ENCODE measurements at places on chromosomes 3 and 15. TPM values are rescaled to one million over a fixed set of nuclear protein-coding genes. Genes with fewer than 3 reads are reported as not detected.

DNA sequence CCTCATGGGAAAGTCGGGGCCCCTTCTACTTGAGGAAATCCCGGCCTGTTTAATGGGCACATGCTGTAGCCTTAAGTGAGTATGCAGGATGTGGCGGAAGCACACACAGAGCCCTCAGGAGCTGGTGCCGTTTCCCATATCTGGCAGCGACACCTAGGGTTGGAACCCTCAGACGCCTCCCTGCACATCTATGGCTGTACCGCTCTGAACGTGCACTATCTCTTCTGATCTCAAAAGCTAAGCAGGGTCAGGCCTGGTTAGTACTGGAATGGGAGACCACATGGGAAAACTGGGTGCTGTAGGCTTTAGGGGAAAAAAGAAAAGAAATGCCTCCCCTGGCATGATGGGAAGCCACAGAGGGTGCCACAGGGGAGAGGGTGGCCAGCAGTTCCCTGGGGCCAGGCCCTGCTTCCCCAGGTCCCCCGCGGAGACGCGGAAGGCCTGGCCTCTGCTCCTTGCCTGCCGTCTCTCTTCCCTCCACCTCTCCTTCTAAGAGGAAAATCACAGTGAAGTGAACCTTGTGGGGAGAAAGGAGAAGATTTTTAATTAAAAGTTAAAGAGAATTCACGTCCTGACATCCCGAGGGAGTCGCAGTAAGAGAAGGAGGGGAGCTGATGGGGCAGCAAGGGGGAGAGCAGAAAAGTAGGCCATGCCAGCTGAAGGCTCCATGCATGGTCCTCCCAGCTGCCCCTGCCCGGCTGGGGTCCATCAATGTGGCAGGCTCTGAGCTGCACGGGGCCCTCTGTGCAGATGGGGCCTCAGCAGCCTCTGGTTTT is 60.5 kb upstream of the TMEM115 start:
- no peak for DNase-seq
- H3K36me3 ChIP-seq: no peaks in the 10 kb centered on the region
- H3K27ac ChIP-seq: no peak overlapping the region
- no peak overlapping the region for H3K4me3 ChIP-seq
- no peaks in the 10 kb centered on the region for H3K27me3 ChIP-seq

DNA sequence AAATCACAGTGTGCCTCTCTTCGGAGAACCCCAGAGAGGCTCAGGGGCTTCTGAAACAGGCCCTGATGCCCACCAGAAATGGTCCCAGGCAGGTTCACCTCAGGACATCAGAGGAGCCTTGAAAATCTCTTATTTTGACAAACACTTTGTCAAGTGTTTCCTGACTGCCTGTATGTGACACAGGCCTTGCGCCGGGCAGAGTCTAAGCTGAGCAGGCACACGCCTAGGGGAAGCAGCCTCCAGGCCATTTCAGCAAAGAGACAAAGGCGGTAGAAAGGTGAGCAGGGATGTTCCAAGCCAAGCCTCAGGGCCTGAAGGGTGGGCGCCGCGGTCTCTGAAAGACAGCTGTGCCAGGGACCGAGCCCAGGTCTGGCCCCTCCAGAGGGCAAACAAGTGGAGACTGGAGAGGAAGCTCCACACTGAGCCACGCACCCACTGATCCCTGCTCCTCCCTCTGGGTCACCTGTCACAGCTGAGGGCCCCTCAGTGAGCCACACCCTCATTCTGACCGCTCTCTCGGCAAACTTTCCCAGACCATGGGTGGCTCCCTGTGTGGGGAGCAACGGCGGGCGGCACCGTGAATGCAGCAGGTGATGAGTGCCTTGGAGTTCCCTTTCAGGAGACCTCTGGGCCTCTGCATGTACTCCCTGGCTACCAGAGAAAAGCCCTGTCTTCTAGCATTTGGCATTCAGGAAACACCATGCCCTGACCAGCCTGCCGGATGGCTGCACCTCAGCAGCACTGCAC is 136.1 kb downstream of the ADAMTS17 start:
- no peak overlapping the region for H3K27ac ChIP-seq
- H3K4me3 ChIP-seq: no peak overlapping the region
- H3K4me1 ChIP-seq: peaks cover 5% of the 10 kb centered on the region
- H3K27me3 ChIP-seq: no peaks in the 10 kb centered on the region

The PCSK6 gene
- 1.9 TPM for total RNA-seq

DNA sequence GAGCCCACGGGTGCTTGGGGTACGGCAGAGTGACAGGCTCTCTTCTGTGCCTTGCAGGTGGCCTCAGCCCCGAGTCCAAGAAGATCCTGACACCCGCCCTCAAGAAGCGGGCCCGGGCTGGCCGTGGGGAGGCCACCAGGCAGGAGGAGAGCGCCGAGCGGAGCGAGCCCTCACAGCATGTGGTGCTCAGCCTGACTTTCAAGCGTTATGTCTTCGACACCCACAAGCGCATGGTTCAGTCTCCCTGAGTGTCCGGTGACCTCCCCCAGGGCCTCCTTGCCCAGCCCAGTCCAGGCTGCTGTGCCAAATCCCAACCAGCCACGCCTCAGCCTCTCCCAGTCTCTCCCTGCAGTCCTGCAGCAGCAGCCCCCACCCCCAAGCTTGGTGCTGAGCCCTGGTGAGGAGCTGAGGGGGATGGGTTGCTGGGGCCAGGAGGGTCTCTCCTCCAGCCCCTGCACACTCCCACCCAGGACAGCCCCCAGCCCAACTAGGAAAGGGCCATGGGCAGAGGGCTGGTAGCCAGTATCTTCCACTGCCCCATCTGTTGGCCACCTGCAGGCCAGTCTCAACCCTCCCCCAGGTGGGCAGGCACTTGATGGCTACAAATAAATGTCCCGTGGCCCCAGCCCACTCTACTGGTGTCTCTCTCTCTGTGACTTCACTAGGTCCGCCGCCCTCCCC is 58.5 kb downstream of the DNAJB8 start:
- no peak overlapping the region for H3K4me3 ChIP-seq
- no peaks in the 10 kb centered on the region for H3K27me3 ChIP-seq
- no peak overlapping the region for H3K27ac ChIP-seq
- no peak for DNase-seq

- no peaks in the 10 kb centered on the region for H3K36me3 ChIP-seq
- DNase-seq: no peak
- H3K4me3 ChIP-seq: no peak overlapping the region
- H3K4me1 ChIP-seq: no peaks in the 10 kb centered on the region
- H3K27me3 ChIP-seq: peaks cover 12% of the 10 kb centered on the region
Observed at GRCh38 chr3:137264071-137264820, 306.5 kb downstream of the IL20RB start.

DNA sequence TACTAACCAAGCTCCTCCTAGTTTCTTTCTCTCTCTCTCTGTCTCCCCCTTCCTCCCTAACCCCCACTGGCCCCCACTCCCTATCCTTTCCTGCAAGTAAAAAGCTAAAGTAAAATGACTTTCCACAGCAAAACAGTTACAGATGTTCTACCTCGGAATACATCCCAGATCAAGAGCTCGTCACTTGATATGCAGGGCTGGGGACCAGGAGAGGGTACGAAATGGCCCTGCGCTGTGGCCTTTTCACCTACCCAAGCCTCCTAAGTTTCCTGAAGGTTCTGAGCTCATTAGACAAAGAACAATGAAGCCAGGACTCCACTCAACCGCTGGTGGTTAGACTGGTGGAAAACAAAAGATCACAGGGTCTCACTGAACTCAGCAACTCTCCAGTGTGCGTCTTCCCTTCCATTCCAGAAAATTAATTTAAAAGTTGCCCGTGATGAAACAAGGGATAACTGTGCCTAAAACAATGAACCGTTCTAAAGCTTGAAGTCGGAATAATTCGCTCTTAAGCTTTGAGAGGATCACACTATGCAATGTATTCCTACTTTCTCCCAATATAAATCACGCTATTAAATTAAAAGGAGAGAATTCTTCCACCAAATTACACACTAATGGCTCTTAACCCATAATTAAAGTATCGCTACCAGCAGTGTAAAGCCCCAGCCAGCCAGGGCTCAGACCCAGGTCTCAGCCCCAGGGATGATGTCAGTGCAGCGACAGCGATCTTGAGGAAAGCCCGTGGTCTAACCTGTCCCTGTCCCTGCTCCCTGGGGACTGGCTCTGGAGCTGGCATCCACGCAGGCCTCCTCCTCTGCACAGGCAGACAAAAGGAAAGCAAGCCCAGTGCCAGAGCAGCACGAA is 5.0 kb downstream of the VGLL4 start:
- peak overlapping the region; percentile 29 for H3K27ac ChIP-seq
- DNase-seq: no peak
- H3K27me3 ChIP-seq: no peaks in the 10 kb centered on the region
- no peaks in the 10 kb centered on the region for H3K36me3 ChIP-seq

The FBXL2 gene
- not detected for total RNA-seq

- H3K4me3 ChIP-seq: no peak overlapping the region
- peaks cover 3% of the 10 kb centered on the region for H3K36me3 ChIP-seq
- H3K27ac ChIP-seq: no peak overlapping the region
- no peaks in the 10 kb centered on the region for H3K27me3 ChIP-seq
- DNase-seq: no peak
Observed at GRCh38 chr3:106088304-106088703, 219.5 kb upstream of the CBLB start.

GRCh38 chr15:45630917-45631691 is 3.7 kb upstream of the SQOR start:
- DNase-seq: no peak
- no peak overlapping the region for H3K4me3 ChIP-seq
- H3K27ac ChIP-seq: no peak overlapping the region
- H3K27me3 ChIP-seq: no peaks in the 10 kb centered on the region
- H3K36me3 ChIP-seq: no peaks in the 10 kb centered on the region

- no peaks in the 10 kb centered on the region for H3K4me1 ChIP-seq
- no peak overlapping the region for H3K4me3 ChIP-seq
- H3K27me3 ChIP-seq: no peaks in the 10 kb centered on the region
- peak overlapping the region; percentile 19 for H3K27ac ChIP-seq
Observed at GRCh38 chr3:48409291-48410201, 20.3 kb downstream of the PLXNB1 start.

GRCh38 chr15:83462953-83463433 is 15.9 kb downstream of the SH3GL3 start:
- peaks cover 13% of the 10 kb centered on the region for H3K27me3 ChIP-seq
- H3K36me3 ChIP-seq: no peaks in the 10 kb centered on the region
- no peak overlapping the region for H3K4me3 ChIP-seq
- no peak overlapping the region for H3K27ac ChIP-seq

The OIP5 gene
- total RNA-seq: not detected

The EFHB gene
- 0.68 TPM for total RNA-seq

The TMEM43 gene
- 45.6 TPM for total RNA-seq

GRCh38 chr3:195690951-195691350 is 29.8 kb upstream of the MUC20 start:
- no peak overlapping the region for H3K27ac ChIP-seq
- DNase-seq: no peak
- H3K4me1 ChIP-seq: peaks cover 6% of the 10 kb centered on the region
- peaks cover 4% of the 10 kb centered on the region for H3K36me3 ChIP-seq
- no peaks in the 10 kb centered on the region for H3K27me3 ChIP-seq

- peaks cover 10% of the 10 kb centered on the region for H3K4me1 ChIP-seq
- no peak for DNase-seq
- H3K27me3 ChIP-seq: peaks cover 59% of the 10 kb centered on the region
- H3K27ac ChIP-seq: no peak overlapping the region
Observed at GRCh38 chr3:123387532-123387931, 61.4 kb downstream of the ADCY5 start.

- no peak overlapping the region for H3K4me3 ChIP-seq
- no peak overlapping the region for H3K27ac ChIP-seq
- peaks cover 50% of the 10 kb centered on the region for H3K27me3 ChIP-seq
- DNase-seq: no peak
- peaks cover 4% of the 10 kb centered on the region for H3K36me3 ChIP-seq
Observed at GRCh38 chr15:78637776-78638435, 3.1 kb downstream of the CHRNB4 start.

- H3K4me3 ChIP-seq: no peak overlapping the region
- peaks cover 39% of the 10 kb centered on the region for H3K27me3 ChIP-seq
- DNase-seq: no peak
- peaks cover 5% of the 10 kb centered on the region for H3K4me1 ChIP-seq
- no peak overlapping the region for H3K27ac ChIP-seq
- H3K36me3 ChIP-seq: peaks cover 4% of the 10 kb centered on the region
Observed at GRCh38 chr3:100811779-100812507, 102.6 kb downstream of the TFG start.

- peaks cover 12% of the 10 kb centered on the region for H3K36me3 ChIP-seq
- peak overlapping the region; percentile 87 for H3K4me3 ChIP-seq
- H3K27ac ChIP-seq: peak overlapping the region; percentile 75
- peaks cover 41% of the 10 kb centered on the region for H3K4me1 ChIP-seq
- peaks cover 17% of the 10 kb centered on the region for H3K27me3 ChIP-seq
Observed at GRCh38 chr15:64153480-64154367, 2.2 kb downstream of the SNX22 start.

The CDC25A gene
- 0.44 TPM for total RNA-seq

DNA sequence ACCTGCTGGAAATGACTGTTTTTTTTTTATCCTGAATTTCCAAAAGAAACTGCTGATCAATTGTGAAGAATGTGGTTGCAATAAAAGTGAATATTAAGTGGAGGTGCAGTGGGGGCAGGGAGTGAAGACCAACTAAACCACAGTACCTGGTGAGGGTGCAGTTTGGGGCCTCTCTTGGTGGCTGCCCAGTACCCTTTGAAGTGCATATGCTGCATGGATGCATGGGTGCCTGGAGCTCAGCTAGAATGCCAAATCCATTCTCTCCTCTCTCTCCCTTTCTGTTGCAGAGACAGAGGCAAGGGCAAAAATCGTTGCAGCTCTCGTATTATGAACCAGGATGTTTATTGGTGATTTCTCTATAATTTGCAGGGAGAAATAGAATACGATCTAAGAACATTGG is 420.5 kb upstream of the ONECUT1 start:
- H3K27ac ChIP-seq: no peak overlapping the region
- H3K27me3 ChIP-seq: peaks cover 22% of the 10 kb centered on the region
- H3K36me3 ChIP-seq: no peaks in the 10 kb centered on the region
- H3K4me3 ChIP-seq: no peak overlapping the region
- no peaks in the 10 kb centered on the region for H3K4me1 ChIP-seq

DNA sequence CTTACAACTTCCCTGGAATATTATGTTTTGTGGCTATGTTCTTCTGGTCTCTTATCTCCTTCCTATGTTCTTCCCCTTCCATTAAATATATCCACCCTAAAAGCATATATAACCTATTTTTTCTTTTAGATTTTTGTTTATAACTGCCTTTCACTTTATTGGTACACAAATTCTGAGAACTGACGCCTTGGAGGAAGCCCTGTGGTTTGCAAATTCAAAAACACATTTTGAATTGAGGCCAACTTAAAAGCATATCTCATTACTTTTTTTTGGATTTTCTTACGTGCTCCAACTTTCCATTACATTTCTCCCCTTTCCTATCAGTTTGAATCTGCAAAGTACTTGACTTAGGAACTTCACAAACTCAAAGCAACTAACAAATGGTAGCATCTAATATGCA is 15.3 kb upstream of the COLQ start:
- H3K27ac ChIP-seq: peak overlapping the region; percentile 95
- H3K27me3 ChIP-seq: no peaks in the 10 kb centered on the region
- peaks cover 63% of the 10 kb centered on the region for H3K4me1 ChIP-seq
- no peak for DNase-seq
- peak overlapping the region; percentile 78 for H3K4me3 ChIP-seq

The ARL6IP5 gene
- 118 TPM for total RNA-seq

GRCh38 chr3:46674031-46674845 is 19.2 kb downstream of the ALS2CL start:
- no peak overlapping the region for H3K27ac ChIP-seq
- H3K36me3 ChIP-seq: peaks cover 3% of the 10 kb centered on the region
- no peaks in the 10 kb centered on the region for H3K27me3 ChIP-seq
- no peak overlapping the region for H3K4me3 ChIP-seq

The ACAN gene
- total RNA-seq: not detected

GRCh38 chr15:31221936-31222515 is 104.6 kb upstream of the KLF13 start:
- peak overlapping the region; percentile 6 for H3K27ac ChIP-seq
- DNase-seq: no peak
- H3K36me3 ChIP-seq: no peaks in the 10 kb centered on the region
- H3K4me1 ChIP-seq: peaks cover 37% of the 10 kb centered on the region

GRCh38 chr15:70055601-70056051 is 42.1 kb downstream of the TLE3 start:
- H3K4me1 ChIP-seq: peaks cover 12% of the 10 kb centered on the region
- H3K27ac ChIP-seq: peak overlapping the region; percentile 51
- DNase-seq: peak; percentile 4
- peak overlapping the region; percentile 56 for H3K4me3 ChIP-seq
- no peaks in the 10 kb centered on the region for H3K27me3 ChIP-seq

All from T-helper 17 cell (primary cell).